Daoy (cell line): ENCODE measurements at places on chromosomes 4 and X. TPM values are rescaled to one million over a fixed set of nuclear protein-coding genes. Genes with fewer than 3 reads are reported as not detected.

DNA sequence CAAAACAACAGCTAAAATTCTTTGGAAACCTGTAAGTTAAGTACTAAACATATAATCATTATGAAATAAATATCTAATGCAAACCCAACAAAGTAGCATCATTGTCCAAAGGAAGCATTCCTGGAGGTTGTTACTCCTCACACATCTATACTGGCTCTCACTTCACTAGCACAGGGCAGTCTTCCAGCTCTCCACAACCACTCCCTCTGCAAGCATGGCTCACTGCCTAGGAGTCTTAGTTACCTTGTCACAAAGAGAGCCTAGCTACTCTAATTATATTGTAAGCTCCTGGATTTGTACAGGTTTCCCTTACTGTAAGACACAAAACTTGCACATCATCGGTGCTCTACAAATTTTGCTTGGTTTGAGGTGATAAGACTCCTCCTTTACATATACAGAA is 76.1 kb downstream of the AMMECR1 start:
- peak; percentile 2 for DNase-seq

DNA sequence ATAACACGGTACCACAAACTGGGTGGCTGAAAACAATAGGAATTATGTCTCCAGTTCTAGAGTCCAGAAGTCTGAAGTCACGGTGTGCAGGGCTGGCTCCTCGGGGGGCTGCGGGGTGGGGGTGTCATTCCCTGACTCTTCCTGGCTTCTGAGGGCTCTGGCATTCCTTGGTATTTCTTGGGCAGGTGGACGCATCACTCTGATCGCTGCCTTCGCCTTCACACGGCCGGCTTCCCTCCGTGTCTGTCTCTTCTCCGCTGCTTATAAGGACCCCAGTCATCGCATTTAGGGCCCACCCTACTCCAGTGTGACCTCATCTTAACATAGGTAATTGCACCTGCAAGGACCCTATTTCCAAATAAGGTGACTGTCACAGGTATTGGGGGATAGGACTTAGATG is 134.6 kb downstream of the CPZ start:
- DNase-seq = no peak

The TLR10 gene
- not detected in 2 replicates for total RNA-seq

DNA sequence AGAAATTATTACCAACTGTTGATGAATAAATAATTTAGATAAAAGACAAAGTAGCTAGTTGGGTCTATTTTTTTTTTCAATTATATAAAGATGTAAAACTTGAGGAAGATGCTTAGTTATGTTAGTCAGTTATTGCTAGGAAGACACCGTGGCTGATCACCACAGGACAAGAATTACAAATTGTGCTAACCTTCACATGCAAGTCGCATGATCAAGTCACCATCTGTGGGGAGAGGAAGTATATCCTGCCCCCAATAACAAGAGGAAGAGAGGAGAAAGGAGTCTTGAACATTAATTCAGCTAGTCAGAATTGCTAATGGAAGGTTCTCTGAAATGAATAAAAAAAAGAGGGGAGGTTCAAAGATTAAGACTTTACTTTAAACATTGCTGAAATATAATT is 52.3 kb downstream of the CPEB2 start:
- no peak for DNase-seq

DNA sequence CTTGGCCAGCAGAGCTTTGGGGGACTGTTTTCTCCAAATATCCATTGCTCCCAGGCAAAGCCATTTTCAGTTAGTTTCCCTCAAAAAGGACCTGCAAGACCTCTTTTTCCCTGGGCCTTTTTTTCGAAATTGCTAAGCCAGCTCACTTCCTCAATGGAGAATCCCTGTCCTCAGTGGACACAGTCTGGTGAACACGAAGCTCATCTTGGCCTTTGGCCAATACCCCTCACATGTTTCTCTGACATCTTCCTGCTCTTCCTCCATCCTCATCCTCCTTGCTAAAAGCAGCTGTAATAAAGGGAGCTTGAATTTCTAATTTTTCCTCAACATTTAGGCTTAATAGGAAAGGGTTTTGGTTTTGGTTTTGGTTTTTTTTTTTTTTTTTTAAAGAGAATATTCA is 17.6 kb upstream of the PRPS1 start:
- no peak for DNase-seq

GRCh38 chr4:155339588-155339987 is 37.2 kb downstream of the MAP9 start:
- DNase-seq = no peak

The MND1 gene
- total RNA-seq = 20.3 and 23.7 TPM in 2 replicates

DNA sequence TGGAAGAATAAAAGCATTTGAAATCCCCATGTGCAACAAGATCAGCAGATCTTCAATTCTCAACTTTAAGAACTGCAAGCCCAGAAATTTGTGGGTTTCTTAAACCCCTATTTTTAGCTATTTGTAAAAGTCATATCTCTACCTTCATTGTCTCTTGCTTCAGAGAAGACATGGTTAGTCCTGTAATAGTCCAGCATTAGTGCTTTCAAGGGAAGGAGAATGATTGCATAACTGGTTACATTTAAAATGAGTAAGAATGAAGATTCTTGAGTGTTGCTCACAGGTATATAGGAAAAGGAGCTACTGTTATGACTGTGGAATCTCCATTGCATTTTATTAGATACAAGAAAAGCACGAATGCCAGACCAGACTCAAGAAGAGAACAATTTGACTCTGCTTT is 84.0 kb downstream of the CCSER1 start:
- DNase-seq = no peak

The GPR34 gene
- not detected in 2 replicates for total RNA-seq

The PNMA3 gene
- 0.46 and 1.2 TPM in 2 replicates for total RNA-seq

The TEX13C gene
- total RNA-seq = 14.9 and 17.5 TPM in 2 replicates

The MID1 gene
- total RNA-seq = 25.7 and 33.2 TPM in 2 replicates

- no peak for DNase-seq
Measured at GRCh38 chr4:48203819-48204218, 65.8 kb downstream of the TEC start.

DNA sequence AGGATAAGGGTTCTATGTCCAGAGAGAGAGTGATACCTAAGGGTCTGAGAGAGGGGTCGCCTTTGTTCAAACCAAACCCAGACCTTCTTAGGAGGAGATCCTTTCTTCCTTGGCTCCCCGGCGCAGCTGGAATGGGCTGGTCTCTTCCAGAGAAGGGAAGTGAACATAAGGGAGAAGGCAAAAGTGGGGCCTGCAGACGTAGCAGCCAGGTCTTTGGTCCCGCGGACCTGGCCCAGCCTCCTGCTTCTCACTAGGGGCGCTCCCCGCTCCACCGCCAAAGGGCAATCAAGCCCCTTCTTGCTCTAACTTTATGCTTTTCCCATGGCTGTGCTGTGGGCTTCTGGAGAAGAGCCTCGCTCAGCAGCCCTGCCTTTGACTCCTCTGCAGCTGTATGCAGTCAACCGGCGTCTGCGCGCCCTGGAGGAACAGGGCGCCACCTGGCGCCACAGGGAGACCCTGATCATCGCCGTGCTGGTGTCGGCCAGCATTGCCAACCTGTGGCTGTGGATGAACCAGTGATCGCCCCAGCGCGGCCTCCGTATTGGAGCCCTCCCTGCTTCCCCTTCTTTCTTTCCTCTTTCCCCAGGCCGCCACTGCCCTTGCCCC is 6.5 kb downstream of the FATE1 start:
- peak; percentile 46 for DNase-seq

DNA sequence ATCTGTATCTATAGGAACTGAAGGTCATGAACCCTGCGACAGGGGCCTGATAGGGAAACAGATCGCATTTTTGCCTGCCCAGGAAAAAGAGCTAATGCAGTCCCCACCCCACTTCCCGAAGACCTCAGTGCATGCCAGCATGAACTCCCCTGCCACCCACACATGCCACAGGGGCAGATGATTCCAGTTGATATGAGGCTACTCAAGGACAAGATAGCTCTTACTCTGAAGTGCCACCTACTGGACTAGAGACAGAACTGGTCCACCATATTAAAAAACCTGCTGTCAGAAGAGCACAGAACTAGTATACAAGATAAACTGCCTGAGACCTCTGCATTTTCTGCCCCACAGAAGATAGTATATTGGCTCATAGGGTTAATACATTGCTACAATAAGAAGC is 68.0 kb downstream of the YIPF7 start:
- DNase-seq = no peak

DNA sequence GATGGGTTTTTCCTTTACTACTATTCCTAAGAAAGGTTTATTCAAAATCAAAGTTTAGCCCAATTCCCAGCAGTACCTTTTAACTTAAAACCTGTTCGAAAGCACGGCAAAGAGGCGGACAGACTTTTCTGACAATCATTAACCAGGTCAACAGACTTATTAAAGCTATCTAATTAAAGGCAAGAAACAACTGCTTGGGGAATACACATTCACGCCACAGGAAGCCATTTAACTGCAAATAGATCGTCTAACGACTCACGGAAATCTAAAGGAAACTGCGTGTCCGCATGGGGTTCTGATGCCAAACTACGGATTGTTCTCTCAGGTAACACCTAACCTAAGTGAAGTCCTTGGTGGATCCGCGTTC is 663 bp upstream of the USP53 start:
- no peak for DNase-seq

DNA sequence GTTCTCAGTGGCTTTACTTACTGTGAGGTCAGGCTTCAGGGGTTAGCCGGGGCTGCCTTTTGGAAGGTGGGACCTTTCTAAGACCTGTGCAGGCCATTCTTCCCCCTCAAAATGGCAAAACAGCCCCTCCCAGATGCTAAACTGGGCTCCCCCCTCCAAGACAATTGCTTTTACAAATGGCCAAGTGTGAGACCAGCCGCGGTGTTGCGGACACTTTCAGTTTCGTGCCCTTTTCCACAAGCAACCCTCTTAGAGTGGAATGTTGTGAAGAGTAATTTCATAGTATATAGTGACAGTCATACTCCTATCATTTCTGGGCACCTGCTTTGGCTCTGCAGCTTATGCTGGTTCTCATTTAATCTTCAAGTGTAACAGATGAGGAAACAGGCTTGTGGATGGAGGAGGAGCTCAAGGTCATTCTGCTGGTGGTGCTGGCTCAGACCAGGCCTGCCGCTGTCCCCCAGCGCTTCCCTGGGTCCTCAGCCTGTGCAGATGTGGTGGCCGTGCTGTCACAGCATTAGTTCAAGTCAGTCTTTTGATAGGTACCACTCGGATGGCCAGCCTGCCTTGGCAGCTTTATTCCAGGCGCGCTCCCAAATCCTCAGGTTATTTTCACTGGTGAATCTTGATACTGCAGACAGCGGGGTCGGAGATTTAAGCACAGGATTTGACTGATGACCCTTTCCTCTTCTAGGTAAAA is 55.0 kb upstream of the TADA2B start:
- DNase-seq = no peak

DNA sequence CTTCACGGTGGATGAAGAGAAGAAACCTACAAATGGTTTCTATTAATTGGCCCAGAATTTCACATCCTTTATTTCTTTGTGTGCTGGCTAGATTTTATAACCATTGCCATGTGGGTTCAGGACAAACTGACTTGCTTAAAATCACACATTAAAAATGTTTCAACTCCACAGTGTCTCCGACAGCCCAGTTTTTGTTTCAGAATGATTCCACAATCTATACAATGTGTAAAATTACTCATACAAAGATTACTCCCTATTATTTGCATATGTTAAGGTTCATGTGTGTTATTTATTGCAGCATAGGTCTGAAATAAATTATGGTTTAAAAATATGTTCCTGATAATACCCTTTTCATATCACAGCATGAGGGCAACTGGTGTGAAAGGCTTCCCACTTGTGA is 20.6 kb downstream of the DCHS2 start:
- no peak for DNase-seq

DNA sequence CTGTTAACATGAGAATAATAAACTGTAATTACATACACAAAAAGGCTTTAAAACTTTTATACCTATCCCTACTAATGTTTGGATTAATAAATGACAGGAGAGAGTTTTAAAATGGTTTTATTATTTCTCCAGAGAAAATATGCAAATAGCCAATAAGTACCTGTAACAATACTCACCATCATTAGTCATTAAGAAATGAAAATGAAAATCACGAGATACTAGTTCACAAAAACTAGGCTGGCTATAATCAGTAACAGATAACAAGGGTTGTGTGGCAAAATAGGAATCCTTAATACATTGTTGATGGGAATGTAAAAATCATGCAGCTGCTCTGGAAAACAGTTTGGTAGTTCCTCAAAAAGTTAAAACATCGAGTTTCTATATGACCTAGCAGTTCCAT is 25.2 kb upstream of the AP1AR start:
- no peak for DNase-seq

GRCh38 chr4:60981534-60981933 is 218.6 kb upstream of the ADGRL3 start:
- DNase-seq = no peak

DNA sequence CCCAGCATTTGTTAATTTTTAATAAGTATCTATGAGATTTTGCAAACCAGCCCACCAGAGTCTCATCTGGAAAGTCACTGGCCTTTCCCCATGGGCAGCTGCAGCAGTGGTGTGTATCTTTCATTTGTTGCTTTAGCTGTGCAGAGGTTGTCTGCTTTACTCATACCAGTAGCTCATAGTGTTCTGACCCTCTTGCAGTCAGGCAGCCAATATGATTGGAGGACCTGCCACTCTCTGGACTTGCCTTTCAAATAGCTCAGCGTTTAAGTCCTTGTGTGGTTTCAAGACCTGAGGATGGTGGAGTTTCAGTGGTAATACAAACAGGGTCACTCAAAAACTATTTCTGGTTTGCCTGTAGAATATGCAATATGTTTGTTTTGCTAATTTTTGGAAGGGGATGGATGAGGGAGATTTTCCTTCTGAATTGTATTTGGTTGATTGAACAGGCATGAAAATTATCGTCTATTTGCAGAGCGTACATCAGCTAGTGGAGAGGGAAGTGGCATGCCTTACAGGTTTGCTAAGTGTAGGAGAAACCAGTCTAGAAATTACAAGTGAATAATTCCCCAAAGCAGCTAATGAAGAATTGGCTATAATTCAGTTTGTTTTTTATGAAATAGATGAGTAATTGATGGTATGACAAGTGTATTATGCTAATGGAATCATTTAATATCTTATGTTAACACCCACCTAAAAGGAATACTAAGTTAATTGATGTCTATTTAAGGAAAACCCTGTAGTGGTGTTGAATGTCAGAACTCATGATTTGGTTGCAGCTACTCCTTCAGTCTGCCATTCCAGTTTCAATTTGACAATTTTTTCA is 8.9 kb downstream of the POLA1 start:
- no peak for DNase-seq
